ENCODE measurements at places on chromosomes 4 and X.

GRCh38 chr4:107956011-107956410 is 24.7 kb downstream of the CYP2U1 start:
- no peak for DNase-seq

DNA sequence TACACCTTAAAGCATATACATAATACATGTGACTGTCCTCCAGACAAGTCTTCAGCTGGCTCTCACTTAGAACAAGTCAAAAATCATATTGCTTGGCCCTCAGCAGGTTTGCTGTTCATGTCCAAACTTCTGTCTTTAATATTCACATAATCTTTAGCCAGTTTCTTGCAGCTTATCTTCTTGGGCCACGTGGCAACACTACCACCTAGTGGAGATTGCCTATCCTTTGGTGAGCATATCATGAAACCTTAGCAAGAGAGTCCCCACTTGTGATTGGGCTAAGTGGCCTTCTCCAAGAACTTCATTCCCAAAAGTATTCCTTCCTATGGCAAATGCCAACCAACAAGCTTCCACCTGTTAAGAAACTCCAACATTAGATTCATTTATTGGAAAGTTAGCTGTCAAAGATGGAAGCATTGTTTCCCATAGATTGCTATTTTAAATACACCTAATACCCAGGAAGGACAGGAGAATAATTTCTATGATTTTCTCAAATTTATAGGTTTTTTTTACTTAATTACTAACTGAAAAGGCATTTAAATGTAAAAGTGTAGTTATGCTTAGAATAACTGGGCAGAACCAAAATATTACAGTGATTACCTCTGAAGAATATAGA is 231.9 kb upstream of the INTU start:
- peak; percentile 1 for DNase-seq

DNA sequence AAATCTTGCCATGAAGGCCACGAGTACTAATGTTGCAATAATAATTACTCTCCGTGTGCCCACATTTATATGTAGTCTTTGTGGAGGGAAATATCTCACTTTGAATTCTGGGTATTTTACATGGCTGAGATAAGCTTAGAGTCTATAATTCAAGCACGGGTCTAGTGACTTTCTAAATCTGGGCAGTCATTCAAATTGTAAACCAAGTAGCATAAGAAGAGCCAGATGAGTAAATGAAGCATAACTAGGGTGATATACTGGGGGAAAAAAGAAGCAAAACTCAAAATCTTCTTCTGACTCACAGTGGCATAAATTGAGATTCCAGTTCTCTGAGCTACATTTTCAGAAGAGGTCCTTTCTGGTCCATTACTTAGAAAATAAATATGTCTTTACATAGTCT is 53.0 kb downstream of the MAPK10 start:
- no peak for DNase-seq

DNA sequence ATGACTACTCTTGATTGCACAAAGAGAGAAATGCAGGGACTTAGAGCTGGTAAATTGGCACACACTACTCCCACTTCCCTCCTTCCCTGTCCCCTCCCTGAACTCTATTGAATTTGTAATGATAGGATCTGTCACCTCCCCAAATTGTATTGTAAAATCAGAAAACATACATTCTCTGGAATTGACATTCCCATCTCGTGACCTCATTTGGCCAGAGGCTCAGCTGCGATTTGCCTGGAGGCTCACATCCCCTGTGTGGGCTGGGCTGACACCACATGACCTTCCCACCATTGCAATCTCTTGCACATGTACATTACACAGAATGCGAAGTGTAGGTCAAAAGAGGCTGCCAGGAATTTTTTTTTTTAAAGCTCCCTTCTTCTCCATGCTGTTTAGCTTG is 172.1 kb downstream of the MID1IP1 start:
- peak; percentile 17 for DNase-seq

- DNase-seq = no peak
Measured at GRCh38 chr4:68466185-68466584, 18.9 kb downstream of the TMPRSS11E start.

DNA sequence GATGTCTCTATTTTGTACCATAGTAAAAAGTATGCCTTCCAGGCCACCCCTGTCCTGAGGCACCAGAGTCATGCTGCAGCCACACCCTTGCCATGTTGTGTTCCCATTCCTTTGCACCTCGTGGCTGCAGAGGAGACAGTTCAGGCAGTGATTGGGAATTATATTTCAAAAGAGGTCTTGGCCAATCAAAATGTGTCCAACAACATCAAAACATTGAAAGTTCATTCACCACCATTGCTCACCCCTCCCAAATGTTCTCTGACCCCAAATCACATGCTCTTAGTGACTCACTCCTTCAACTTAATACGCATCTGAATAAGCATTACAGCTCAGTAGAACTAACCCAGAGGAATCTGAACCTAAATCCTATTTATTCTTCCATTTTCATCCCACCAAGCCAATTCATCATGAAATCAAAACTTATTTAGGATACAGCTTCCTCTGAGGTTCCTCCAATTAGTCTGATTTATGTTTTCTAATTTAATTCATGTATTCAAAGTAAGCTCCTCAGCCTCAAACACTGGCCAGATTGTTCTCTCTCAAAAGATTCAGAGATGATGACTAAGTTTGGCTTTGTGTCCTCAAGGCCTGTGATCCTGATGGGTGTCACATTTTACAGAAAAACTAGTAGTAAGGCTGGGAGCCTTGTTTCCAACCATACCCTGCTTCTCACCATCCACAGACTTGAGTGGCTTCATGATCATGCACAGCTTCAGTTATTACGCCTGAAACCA is 323.2 kb upstream of the INTU start:
- DNase-seq = no peak

GRCh38 chr4:148434075-148434773 is 8.0 kb downstream of the NR3C2 start:
- no peak for DNase-seq

GRCh38 chrX:46882266-46882665 is 30.0 kb upstream of the JADE3 start:
- DNase-seq = no peak

DNA sequence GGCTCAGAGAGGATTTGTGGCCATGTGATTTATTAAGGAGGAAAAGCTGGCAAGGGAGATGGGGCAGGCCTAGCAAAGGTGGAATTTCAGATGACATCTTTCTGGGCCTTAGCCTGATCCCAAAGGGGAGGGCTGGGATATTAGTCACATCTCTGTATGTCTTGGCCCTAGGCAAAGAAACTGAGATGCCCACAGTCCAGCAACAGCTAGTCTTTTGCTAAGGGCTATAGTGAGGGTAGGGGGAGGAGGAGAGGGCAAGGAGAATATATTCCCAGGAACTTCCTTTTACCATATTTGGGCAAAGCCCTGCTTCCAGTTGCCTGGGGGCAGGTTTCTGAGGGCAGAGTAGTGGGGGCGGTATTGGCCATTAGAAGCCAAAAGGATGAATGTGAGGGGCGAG is 209.8 kb upstream of the NR3C2 start:
- DNase-seq = no peak

Measured in HuH-7.5 (cell line).